GM12864 (cell line): ENCODE measurements at places on chromosomes 5 and 9.
A peak's percentile ranks its signal among the peaks of the same experiment; 100 is the strongest.

DNA sequence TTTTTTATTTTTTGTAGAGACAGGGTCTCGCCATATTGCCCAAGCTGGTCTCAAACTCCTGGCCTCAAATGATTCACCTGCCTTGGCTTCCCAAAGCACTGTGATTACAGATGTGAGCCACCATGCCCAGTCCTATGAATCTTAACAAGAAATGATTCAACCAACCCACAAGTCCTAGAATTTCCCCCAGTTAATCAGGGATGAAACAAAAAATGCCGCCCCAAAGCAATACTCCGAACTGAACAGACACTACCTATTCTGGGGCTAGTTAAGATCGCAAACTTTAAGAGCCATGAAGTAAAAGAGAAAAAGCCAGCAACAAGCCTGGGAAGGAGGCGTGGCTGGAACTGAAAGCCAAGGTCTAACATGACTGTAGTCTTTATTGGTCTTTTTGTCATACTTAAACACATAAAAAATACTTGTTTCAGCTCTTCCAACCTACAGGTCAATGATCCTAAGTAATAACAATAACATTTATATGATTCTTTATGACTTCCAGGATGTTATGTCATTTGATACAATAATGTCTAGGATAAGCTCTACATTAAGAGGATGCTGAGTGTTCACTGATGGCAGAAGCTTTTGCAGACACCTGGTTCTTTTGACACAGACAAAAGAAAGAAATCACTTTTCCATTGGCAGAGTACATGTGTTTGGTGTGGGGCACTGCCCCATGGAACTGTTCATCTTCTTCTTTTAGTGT, 361.1 kb upstream of the TLE4 start:
- DNase-seq, result no peak

DNA sequence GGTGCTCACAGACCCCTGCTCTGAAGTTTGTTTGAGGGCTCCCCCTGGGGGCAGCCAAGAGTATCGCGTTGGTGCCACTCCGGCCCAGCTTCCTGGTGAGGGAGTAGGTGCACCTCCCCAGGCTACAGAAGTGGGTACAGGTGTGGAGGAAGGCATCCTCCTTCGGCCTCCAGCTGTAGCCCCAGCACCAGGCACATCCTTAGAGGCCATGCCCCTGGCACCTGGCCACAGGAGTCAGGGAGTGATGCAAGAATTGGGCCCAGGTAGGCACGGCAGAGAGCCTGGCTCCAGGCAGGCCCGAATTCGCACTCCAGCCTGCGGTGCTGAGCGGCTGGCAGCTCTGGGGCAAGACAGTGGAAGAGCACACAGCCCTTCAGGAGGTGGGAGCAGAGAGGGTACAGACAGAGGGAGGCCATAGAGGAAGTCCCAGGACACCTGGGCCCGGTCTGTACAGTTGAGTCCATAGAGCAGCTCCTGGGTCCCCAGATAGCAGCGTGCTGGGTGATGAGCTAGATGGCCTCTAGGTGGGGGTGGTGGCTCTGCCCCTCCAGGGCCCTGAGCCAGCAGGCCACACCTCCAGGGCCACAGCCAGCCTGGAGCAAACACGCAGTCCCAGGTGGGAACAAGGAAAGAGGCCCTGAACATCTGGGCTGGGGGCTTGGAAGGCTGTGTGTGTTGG, 2.4 kb downstream of the SAPCD2 start:
- DNase-seq, result peak; percentile 79

- DNase-seq, result peak; percentile 18
Measured at GRCh38 chr9:85056203-85056572, 386.7 kb downstream of the NTRK2 start.

GRCh38 chr9:121649476-121650216, 1.8 kb upstream of the DAB2IP start:
- DNase-seq, result no peak

- no peak for DNase-seq
Measured at GRCh38 chr5:170747357-170747756, 36.2 kb upstream of the GABRP start.

DNA sequence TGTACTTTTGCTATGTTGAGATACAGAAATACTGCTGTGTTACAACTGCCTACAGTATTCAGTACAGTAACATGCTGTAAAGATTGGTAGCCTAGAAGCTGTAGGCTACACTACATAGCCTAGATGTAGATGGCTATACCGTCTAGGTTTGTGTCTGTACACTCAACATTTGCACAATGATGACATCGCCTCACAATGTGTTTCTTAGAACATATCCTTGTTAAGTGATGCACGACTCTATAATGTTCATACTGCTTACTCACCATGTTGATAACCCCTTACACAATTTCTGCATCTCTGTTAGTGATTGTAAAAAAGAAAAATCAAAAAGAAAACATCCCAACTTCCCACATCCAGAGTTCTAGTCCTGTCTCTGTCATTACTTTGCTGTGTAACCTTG, 450.0 kb downstream of the CCDC171 start:
- DNase-seq, result no peak

- DNase-seq, result no peak
Measured at GRCh38 chr5:151449297-151449696, 1.9 kb downstream of the SLC36A1 start.
